Activated T-cell treated with anti-CD3 and anti-CD28 coated beads for 1 hour (primary cell): ENCODE measurements at places on chromosomes 11 and 22.

GRCh38 chr11:128928400-128928799 is 14.3 kb downstream of the TP53AIP1 start:
- DNase-seq: no peak

DNA sequence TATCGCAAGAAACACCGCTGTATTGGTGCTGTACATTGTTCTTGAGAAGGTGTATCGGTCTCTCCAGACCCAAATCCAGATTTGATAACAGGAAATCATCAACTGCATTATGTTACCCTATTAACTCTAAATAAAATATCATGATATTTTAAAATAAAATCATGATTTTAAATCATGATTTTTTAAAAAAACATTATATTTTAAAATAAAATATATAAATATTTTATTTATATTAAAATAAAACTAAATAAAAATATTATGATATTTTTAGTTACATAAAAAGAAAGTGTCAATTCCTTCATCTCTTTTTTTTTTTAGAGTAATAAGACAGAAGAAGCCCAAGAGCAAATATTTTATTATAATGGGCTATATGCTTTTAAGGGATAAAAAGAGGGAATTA is 27.6 kb downstream of the RBMXL2 start:
- no peak for DNase-seq

- DNase-seq: no peak
Measured at GRCh38 chr11:133795088-133795487, 50.2 kb downstream of the SPATA19 start.

DNA sequence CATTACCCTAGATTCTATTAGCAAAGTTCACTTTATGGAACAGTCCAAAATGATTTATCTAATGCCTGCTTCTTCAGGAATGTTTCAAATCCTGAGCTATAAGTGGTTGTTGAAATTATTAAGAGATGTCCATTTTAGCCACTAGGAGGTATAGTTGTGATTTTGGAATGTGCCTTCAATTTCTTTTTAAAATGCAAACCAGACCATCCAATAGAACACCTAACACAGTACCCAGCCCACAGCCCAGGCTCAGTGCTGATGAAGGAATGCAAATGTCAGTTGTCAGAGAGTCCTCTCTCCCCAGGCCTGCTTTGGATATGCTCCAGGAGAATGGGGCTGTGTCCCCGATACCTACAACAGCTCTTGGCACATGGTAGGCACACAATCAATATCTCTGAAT is 85.8 kb upstream of the E2F8 start:
- DNase-seq: no peak

GRCh38 chr22:27684901-27685300 is 116.7 kb downstream of the MN1 start:
- no peak for DNase-seq

- no peak for DNase-seq
Measured at GRCh38 chr11:108122166-108122628, 830 bp downstream of the ACAT1 start.

DNA sequence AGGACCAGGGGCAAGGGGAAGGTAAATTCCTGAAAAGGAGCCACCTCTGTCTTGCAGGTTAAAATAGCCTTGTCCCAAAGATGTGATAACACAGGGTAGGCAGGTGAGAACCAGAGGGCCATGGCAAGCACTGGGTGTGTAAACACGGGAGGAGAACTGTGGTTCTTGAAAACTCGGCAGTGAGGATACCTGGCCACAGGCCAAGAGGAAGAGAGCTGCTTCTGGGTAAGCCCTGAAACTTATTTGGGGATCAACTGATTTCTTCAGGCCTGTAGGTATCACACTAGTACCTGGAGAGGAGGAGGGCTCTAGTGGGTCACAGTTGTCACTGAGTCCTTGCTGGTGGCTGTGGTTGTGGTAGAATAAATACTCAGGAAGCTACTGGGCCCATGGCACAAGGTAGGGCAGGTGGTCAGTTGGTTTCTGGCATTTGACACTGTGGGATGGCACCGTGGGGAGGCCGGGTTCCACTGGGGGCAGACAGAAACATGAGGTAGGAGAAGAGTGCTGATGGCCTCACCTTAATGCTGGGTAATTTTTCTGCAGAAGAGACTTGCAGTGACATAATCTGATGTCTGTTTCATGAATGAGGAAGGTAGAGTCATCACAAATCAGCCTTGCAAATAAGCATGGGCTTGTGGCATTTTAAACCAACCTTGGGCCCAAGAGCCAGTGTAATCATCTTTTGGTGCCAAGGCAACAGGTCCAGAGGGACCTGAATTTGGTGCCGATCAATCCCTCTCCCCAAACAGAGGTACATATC is 22.0 kb downstream of the AMPD3 start:
- no peak for DNase-seq

DNA sequence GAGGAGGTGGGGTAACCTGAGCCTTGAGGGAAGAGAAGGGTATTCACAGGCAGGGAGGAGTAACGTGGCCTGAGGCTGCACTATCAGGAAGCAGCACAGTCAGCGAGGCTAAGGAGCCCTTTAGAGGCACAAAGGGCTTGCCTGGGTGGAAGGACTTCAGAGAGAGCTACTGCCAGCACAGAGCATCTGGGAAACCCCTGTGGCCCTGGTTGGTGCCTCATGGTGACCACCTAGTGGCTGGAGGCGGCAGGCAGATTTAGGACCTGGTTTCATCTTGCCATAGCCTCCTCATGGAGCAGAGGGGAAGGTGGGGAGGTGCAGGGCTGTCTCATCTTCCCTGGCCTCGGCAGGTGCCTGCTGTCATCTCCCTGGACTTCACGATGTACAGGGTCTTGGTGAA is 64.5 kb downstream of the MPPED1 start:
- DNase-seq: no peak

- DNase-seq: no peak
Measured at GRCh38 chr11:117823294-117823945, 1.1 kb downstream of the FXYD2 start.

- DNase-seq: peak; percentile 1
Measured at GRCh38 chr22:28855355-28856094, 27.8 kb upstream of the ZNRF3 start.

- no peak for DNase-seq
Measured at GRCh38 chr11:74731301-74732094, at the start of gene CHRDL2. TSS of gene CHRDL2 (minus strand) at chr11:74731426. CDS start at chr11:74730888, 538 bp downstream.

DNA sequence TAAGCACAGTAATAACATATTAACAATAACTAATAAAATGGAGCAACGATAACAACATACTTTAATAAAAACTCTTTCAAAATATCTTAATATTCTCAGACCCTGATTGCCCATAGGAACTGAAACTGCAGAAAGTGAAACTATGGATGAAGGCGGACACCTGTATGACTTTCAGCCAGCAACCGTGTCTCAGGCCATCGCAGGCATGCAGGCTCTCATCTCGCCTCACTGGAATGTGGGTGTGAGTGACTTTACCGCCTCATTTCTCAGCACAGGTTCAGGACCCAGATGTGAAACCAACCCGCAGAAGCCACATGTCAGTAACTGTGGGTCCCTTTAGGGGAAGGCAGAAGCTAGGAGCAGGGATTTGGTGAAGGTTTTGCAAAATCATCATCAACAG is 539.1 kb downstream of the FAM181B start:
- DNase-seq: no peak

- no peak for DNase-seq
Measured at GRCh38 chr11:64384028-64384737, 25.2 kb downstream of the RPS6KA4 start.

GRCh38 chr22:31085493-31085824 is 4.3 kb downstream of the SMTN start:
- no peak for DNase-seq

DNA sequence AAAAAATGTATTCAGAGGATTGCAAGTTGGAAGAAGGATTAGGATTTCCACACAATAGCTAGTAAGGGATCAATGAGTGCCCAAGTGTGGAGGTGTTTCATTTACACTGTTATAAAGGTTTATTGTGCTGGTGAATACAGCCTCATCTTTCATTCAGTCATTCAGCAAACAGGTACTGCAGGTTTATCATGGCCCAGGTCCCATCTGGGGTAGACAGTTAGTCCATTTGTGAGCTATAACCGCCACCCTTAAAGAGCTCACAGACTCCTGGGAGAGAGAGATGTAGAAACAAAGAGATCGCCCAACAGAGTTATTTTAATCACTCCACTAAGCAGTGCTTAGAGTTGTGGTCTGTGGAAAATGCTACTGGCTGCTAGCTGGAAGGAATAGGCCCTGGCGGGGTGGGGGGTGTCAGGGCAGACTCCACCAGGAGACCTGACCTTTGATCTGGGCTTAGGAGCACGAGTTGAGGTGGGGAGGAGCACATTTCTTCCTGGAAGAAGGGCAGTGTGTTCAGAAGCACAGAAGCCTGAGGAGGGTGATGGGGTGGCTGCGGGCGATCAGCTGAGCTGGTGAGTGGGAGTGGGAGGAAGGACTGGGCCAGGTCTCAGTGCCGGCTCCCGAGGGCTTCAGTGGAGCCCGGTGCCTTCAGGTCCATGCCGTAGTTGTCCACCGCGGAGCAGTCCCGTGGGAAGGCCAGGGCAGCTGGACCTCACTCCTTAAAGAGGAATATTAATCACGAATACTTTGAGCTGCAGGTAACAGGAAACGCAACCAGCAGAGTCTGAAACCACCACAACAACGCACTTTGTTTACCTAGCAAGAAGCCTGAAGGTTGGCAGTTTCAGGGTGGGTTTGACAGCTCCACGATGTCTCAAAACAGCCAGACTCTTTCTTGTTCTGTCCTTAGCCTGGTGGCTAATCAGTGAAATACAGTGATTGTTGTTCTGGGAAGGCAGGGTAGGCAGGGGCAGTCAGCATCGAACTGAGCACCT is 11.2 kb downstream of the TOM1 start:
- no peak for DNase-seq

DNA sequence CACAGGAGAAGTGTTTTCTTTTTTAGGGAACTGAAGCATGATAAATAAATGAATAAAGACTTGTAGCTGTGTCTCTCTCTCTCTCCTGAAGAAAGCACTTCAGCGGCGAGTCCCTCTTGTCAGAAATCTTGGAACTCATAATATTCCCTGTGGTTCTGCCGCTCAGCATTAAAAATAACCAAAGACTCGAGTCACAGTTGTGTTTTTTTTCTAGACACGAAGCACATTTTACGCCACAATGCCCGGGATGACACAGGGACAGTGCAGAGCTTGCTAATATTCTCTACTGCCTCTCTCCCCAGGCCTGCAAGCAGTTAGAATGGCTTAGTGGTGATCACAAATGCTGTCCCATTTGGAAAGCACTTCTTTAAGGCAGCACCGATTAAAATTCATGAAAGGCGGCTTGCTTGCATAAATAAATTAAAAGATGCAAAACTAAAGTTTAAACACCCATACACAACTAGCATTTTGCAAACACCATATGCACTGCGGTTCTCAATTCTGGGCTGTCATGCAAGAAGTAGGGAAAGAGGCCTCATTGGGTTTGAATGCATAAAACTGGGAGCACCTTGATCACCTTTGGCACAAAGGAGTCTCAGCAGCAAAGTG is 597.4 kb downstream of the SOX6 start:
- DNase-seq: no peak

DNA sequence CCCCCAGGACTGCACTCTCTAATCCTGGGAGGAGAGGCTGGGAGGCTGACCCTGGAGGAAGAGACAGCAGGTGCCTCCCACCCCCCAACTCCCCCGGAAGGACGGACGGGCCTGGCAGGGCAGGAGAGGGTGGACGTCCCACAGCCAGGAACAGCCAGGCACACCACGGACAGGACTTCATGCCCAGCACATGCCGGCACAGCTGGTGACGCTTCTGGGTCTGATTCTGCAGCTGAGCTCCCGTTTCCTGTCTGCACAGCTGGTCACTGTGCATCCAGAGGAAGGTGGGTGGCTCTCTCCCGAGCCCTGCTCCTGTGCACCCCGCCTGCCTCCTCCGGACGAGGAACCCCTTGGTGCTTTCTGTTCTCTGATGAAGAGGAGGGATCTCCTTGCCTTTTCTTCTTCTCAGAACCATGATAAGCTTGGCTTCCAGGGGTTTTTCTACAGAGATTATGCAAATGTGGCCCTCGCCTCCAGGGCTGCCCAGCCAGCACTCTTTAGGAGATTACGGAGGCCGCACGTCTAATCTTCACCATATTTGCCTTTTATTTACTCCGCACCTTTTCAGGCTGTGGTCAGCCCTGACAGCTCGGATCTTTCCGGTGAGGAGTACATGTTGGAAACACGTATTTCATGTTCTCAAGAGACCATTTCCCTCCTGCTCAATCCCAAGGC is 1295.8 kb downstream of the BRD1 start:
- DNase-seq: no peak

GRCh38 chr22:37357446-37358075 is 69.7 kb downstream of the ELFN2 start:
- DNase-seq: no peak

- no peak for DNase-seq
Measured at GRCh38 chr11:28105869-28106268, 2.1 kb downstream of the KIF18A start.

GRCh38 chr11:57230791-57231538 is 6.1 kb downstream of the APLNR start:
- no peak for DNase-seq

DNA sequence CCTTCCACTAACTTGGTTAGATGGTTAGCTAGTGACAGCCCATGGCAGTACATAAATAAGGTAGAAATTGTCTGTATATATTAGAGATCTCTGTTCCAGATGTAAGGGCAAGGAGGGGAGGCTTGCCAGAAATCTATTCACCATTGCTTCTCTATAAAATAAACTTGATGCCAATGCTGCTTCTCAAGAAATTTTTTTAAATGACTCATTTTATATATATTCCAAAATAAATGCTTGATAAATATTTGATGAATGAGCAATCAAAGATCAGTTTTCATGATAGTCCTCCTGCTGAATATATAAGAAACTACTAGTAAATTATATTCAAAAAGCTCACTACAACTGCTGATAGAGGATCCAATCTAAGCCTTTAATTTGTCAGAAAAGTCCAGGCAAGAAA is 710.6 kb upstream of the CCDC179 start:
- DNase-seq: no peak

DNA sequence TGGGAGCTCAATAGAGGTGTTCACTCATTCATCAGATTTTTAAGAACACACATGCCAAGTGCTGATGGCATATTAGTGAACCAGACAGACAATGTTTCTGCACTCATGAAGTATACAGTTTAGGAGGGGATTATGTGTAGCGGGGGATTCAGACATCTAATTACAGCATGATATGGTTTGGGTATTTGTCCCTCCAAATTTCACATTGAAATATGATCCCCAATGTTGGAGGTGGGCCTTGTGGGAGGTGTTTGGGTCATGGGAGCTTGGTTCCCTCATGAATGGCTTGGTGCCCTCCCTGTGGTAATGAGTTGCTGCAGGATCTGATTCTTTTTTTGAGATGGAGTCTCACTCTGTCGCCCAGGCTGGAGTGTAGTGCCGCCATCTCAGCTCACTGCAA is 8.9 kb upstream of the RAB3IL1 start:
- DNase-seq: no peak

- DNase-seq: peak; percentile 40
Measured at GRCh38 chr11:96341211-96342013, 1.6 kb downstream of the MAML2 start.
